ENCODE measurements at places on chromosomes 1 and 21.

DNA sequence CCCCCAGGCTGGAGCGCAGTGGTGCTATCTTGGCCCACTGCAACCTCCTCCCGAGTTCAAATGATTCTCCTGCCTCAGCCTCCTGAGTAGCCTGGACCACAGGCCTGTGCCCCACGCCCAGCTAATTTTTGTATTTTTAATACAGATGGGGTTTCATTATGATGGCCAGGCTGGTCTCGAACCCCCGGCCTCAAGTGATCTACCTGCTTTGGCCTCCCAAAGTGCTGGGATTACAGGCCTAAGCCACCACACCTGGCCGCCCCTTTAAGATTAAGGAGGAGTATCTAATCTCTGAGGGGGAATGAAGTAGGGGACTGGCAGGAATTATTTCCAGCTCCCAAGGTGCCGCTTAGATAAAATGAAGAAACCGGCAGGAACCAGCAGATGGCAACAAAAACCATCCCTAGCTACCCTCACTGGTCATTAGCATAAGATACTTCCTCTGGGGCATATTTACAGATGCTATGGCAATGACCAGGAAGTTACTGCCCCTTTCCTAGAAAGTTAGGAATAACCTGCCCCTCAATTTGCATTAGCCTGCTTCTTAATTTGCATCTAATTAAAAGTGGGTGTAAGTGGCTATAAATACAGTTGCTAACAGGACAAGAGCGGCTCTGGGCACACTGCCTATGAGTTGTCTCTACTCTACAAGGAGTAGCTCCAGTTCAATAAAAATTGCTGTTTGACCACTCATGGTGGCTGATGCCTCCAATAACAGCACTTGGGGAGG, 7.1 kb upstream of the NSUN4 start:
- no peak for DNase-seq

DNA sequence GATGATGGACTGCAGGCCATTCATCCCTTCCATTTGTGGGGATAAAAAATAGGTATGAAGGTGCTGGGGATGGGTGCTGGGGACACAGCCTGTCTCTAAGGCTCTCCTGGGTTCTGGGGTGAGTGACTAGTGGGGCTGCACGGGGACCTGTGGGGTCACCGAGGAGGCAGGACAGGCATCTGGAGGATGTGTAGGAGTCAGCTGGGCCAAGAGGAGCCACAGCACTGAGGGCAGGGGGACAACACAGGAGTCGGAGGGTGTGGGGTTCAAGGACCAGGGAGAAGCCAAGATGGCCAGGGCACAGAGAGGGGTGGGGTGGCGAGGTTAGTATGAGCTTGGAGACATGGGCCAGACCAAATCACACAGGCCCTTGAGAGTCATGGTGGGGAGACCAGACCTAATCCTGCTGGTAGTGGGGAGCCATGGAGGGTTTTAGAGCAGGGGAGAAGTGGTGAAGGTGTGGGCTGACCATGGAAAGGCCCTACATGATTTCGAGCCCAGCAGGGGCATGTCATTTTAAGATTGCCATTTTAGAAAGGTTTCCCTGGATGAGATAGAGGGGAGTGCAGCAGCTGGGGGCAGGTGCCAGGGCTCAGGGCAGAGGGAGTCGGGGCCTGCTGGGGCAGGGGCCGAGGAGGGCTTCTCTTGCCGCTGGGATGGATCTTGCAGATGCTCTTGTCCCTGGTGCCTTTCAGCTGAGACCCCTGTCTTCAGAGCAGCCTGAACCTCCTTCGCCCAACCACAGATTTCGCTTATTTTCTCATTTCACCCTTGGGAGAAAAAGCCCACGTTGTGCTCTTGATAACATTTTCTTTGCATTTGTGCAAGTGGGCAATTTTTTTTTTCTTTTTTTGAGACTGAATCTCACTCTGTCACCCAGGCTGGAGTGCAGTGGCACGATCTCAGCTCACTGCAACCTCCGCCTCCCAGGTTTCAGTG, 22.7 kb downstream of the SERINC2 start:
- DNase-seq, result no peak

DNA sequence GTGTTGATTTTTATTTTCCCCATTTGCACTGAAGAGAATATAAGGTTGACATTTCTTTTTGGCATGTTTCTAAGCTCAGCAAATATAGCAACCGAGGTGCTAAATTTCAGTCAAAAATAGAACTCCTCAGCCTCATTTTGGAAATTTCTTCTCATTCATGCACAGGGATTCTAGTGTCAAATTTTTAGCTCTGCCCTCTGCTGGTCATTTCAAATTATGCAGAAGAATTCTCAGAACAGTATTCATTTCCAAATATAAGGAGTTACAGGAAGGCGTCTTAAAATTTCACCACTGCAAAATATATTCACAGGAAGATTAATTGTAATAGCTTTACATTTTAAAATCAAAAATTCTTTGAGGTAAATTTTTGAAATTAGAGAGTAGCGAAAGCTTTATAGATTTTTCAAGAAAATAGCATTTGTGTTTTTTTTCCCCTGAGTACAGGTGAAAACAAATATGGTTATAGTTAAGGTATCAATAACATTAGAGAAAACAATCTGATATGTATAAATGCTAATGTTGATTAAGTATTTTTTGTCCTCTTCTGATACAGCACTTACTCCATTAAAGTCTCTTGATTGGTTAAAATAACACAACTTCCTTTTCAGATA, 57.9 kb downstream of the FMN2 start:
- peak; percentile 44 for DNase-seq

DNA sequence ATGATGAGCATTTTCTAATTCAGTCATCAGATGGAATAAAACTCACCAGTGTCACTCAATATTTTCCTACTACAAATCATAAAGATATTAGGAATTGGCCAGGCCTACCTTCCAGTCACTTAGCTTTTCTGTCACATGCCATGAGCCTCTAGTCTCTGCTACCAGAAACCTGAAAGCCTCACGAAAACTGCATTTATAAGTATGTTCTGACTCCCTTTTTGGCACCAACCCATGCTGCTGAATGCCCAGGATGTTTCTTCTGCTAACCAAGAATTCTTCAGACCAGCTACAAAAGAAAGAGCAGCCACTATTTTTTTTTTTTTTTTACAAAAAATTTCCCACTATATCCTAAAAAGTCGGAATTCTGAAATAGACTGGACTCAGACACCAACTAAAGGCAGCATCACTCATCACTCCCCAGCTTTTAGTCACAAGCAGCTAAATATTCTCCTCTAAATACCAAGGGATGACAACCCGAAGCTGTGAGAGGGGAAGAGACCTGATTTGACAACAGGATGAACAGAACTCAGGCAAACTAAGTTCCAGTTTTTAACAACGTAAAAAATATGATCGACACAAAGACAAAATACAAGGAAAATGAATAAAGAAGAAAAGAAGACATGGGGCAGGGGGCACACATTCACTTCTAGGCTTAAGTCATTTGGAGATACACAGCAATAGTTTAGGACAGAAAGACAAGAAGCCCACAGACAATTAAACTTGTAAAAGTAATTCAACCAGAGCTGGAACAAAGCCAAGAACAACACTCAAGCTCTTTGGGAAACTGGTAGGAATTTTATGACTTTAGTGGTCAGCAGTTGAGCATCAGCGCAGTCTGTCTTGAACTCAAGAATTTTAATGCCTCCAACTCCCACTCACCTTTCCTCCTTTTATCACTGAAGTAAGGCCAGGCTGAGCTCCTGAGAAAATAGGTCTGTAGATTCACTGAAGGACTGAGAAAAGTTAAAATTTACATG, 1.7 kb downstream of the DCAF8 start:
- no peak for DNase-seq

DNA sequence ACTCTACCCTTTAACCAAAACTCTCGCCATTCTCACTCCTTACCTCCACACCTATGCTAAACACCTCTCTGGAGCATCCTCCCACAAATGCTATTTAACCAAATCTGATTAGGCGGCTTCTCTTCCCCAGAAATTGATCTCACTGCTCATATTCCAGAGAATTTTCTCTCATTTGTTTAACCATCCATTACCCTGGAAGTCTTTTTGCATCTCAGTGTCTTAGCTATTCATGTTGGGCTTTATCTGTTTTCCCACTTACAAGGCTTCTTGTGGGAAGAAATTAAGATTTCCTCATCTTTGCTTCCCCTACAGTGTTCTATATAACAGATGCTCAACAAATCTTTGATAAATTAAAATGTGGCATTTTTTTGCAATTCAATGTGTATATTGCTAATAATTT, 45.5 kb downstream of the MYSM1 start:
- DNase-seq, result no peak

DNA sequence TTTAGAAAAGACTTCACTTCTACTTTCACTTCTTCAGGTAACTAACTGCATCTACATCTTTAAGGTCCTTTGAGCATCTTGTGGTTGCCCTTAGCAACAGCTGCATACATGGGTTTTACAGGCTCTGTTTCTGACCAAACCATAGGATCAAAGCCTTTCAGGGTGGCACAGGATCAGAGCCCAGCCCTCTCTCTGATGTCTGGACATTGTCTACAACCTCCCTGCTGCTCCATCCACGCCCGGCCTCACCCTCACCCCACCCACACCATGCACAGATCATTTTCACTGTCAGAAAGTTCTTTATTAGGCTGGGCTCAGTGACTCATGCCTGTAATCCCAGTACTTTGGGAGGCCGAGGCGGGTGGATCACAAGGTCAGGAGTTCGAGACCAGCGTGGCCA, 5.2 kb downstream of the NCF2 start:
- no peak for DNase-seq

DNA sequence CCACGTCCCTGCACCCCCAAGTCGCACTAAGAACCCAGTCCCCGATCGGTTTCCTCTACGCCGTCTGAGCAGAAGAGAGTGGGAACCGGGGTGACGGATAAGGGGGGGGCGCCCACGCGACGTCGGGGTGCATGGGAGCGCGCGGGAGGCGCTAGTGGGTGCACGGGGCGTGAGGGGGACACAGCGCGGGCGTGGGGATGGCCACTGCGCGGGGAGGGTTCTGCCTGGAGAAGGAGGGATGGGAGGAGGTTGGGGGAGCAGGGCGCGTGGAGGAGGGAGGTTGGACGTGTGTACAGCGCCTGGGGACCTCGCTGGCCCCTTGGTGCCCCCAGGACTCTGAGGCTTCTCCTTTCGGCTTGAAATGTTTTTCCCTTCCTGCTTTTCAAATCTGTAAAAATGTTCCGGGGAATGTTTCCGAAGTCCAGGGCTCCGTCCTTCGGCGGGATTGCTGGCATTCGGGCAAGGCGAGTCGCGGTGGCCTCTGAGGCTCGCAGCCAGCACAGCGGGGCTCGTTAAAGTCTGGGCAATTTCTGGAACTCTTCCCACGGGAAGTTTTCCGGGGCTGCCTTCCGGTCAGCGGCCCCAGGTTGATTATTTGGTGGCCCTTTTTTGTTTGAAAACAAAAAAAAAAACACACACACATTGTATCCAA, 13.1 kb downstream of the RNF220 start:
- no peak for DNase-seq
